Activated CD4-positive, alpha-beta memory T cell treated with anti-CD3 and anti-CD28 coated beads, Interleukin-2, amount 10 ng/mL, durations not matched to agents 7 days and 5 days (primary cell): ENCODE measurements at places on chromosomes 12 and 14. TPM values are rescaled to one million over a fixed set of nuclear protein-coding genes. Genes with fewer than 3 reads are reported as not detected.

The TMEM132C gene
- total RNA-seq, result not detected

The DPPA3 gene
- not detected for total RNA-seq

The EGLN3 gene
- 10.9 TPM for total RNA-seq

The IGF1 gene
- total RNA-seq, result 0.86 TPM

The TCTN2 gene
- total RNA-seq, result 3.6 TPM

DNA sequence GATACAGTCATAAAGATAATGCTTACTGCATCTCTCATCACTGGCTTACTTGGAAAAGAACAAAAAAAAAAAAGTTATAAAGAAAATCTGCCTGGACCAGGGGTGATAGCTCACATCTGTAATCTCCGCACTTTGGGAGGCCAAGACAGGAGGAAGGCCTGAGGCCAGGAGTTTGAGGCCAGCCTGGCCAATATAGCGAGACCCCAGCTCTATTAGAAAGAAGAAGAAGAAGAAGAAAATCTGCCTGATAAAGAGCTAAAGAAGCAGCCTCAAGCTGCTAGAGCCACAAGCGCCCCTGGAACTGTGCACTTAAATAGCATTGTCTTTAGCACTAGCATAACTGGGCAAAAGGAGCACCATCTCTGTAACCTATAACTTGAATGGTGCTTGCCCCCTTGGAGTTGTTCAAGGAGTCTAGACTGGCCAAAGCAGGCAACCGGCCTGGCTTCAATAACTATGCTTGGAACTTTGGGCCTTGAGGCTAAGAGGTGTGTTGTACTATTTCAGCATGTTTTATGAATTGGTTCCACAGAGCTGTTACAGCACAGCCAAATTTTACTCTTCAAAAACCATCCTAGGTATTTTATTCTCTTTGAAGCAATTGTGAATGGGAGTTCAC, 53.2 kb downstream of the SINHCAF start:
- H3K27ac ChIP-seq, result no peak overlapping the region
- DNase-seq, result no peak
- H3K4me3 ChIP-seq, result no peak overlapping the region
- H3K4me1 ChIP-seq, result no peaks in the 10 kb centered on the region

- H3K4me3 ChIP-seq, result no peak overlapping the region
- H3K36me3 ChIP-seq, result no peaks in the 10 kb centered on the region
- DNase-seq, result no peak
- H3K4me1 ChIP-seq, result no peaks in the 10 kb centered on the region
- H3K27ac ChIP-seq, result no peak overlapping the region
Measured at GRCh38 chr14:39469094-39469710, 37.0 kb upstream of the FBXO33 start.

DNA sequence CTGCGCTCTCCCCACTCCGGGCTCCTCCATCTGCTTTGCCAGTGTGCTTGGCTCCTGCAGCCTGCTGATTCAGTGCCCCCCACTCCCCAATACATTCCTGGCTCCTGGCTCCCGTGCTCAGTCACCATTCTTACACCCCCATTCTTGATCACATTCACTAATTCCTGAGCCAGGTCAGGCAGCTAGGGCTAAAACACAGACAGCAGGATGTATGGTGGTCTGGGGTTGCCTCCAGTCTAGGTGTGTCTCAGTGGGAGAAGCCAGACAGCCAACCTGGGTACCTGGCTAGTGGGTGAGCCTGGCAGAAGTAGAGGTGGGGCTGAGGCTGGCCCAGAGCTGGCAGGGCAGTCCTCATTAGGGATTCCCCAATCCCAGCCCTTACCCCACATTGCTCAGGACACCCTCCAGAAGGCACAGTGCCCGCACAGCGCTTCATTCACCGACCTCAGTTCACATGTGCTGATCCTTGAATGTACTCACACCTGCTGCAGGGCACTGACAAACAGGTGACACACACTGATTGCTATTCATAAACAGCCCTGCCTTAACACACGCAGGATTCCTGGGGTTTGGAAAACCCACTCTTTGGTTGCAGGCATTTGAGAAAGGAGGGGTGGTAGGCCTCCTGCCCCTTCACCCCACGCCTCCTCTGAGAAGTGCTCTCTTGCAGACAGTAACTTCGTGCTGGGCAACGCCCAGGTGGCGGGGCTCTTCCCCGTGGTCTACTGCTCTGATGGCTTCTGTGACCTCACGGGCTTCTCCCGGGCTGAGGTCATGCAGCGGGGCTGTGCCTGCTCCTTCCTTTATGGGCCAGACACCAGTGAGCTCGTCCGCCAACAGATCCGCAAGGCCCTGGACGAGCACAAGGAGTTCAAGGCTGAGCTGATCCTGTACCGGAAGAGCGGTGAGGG, 1.7 kb downstream of the KCNH3 start:
- H3K4me3 ChIP-seq, result peak overlapping the region; percentile 45
- no peak for DNase-seq
- peaks cover 26% of the 10 kb centered on the region for H3K4me1 ChIP-seq
- no peaks in the 10 kb centered on the region for H3K36me3 ChIP-seq
- peaks cover 53% of the 10 kb centered on the region for H3K27me3 ChIP-seq
- H3K27ac ChIP-seq, result no peak overlapping the region

DNA sequence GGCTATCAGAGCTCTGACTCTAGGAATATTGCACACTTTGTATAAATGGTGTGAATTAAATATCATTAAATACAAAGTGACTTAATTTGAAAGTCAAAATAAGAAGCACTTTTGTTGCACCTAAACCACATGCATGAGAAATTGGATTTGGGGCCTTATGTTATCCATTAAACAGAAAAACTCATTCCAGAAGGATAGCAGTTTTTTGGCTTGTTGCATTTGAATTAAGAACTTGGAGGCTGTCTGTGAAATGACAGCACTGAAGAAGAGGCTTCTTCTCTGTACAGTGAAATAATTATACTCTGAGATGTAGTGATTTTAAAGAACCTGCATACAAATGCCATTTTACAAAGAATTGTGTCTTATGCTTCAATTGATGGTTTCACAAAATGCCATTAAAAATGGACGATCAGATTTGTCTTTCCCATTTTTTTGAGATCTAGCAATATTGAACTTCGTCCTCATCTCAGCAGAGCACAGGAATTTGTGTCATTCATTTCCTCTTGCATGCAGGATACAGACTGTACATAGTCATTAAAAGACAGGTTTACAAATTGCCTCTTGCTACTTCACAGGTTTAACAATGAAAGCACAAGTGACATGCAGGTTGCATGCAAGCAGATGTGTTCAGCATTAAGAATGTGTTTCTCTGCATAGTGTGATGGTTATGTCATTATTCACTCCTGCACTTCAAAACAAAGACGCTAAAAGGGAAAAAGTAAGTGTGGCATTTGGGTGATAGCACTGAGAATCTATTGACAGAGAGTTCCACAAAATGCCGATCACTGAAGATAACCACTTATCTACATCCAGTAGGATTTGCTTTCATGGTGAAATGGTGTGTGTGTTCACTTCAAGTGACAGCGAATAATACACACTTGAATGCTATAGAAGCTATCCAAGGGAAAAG, 35.9 kb upstream of the PYGL start:
- no peak overlapping the region for H3K27ac ChIP-seq
- H3K36me3 ChIP-seq, result no peaks in the 10 kb centered on the region
- DNase-seq, result no peak
- peaks cover 7% of the 10 kb centered on the region for H3K27me3 ChIP-seq
- no peak overlapping the region for H3K4me3 ChIP-seq

DNA sequence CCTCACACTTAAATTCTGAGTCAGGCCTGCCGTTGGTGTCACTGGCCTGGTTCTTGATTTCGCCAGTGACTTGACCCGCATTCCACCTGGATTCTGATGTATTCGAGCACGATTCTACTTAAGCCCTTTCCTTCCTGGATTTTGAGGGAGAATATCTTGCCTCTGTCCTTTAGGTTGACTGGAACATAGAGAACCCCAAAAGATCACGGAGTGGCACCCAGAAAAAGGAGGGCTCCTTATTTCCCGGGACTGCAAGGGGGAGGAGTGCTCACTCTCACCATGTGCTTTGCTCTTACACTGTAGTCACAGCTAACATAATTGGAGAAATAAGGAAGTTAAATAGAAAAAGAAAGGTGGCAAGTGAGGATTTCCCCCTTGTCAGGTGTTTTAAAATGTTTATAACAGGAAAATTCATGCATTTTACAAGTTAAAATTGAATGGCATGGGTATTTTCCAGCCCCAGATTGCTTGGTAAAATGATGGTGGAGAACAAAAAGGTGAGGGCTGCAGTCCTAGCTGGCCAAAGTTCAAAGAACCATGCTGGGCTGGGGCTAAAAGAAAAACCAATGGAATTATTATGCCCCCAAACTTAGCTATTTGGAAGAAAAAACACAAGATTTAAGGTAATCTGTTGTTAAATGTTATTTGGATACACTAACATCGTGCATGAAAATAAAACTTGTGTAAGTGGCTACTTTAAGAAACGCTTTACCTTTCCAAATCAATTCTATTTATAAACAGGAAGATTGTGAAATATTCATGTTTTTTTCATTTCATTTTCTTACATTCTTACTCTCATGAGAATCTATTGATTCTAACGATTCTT, 8.9 kb downstream of the FOXA1 start:
- H3K4me3 ChIP-seq, result no peak overlapping the region
- DNase-seq, result no peak
- H3K27ac ChIP-seq, result no peak overlapping the region
- peaks cover 8% of the 10 kb centered on the region for H3K36me3 ChIP-seq

GRCh38 chr14:23405516-23406025, 2.5 kb downstream of the MYH6 start:
- H3K4me1 ChIP-seq, result peaks cover 1% of the 10 kb centered on the region
- H3K4me3 ChIP-seq, result no peak overlapping the region
- H3K27me3 ChIP-seq, result peaks cover 2% of the 10 kb centered on the region
- H3K27ac ChIP-seq, result no peak overlapping the region

DNA sequence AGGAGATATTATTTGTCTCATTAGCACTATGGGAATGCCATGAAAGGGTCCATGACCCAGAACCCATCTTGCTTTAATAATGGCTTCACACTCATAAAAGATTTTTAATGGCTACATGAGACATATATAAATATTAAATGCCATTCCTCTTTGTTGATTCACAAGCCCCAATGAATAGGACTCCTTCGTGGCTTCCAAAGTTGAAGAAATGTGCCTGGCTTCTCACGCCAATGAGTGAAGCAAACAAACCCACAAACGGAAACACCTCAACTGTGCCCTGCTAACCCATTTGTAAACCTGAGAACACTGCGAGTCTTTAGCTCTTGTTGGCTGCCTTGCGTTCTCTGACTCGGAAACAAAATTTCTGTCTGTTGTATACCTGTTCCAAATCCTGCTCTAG, 381.7 kb upstream of the DDHD1 start:
- no peaks in the 10 kb centered on the region for H3K27me3 ChIP-seq
- DNase-seq, result no peak
- no peak overlapping the region for H3K4me3 ChIP-seq
- H3K4me1 ChIP-seq, result no peaks in the 10 kb centered on the region
- H3K27ac ChIP-seq, result no peak overlapping the region

DNA sequence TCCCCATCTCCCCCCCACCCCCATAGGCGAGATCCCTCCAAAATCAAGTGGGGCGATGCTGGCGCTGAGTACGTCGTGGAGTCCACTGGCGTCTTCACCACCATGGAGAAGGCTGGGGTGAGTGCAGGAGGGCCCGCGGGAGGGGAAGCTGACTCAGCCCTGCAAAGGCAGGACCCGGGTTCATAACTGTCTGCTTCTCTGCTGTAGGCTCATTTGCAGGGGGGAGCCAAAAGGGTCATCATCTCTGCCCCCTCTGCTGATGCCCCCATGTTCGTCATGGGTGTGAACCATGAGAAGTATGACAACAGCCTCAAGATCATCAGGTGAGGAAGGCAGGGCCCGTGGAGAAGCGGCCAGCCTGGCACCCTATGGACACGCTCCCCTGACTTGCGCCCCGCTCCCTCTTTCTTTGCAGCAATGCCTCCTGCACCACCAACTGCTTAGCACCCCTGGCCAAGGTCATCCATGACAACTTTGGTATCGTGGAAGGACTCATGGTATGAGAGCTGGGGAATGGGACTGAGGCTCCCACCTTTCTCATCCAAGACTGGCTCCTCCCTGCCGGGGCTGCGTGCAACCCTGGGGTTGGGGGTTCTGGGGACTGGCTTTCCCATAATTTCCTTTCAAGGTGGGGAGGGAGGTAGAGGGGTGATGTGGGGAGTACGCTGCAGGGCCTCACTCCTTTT, 2.7 kb downstream of the GAPDH start:
- peak overlapping the region; percentile 97 for H3K27ac ChIP-seq
- peak overlapping the region; percentile 96 for H3K4me3 ChIP-seq
- peak; percentile 33 for DNase-seq
- H3K4me1 ChIP-seq, result peaks cover 73% of the 10 kb centered on the region
- peaks cover 81% of the 10 kb centered on the region for H3K36me3 ChIP-seq

- peaks cover 79% of the 10 kb centered on the region for H3K36me3 ChIP-seq
- peaks cover 39% of the 10 kb centered on the region for H3K4me1 ChIP-seq
- H3K27me3 ChIP-seq, result no peaks in the 10 kb centered on the region
- H3K4me3 ChIP-seq, result no peak overlapping the region
- H3K27ac ChIP-seq, result peak overlapping the region; percentile 5
- DNase-seq, result peak; percentile 16
Measured at GRCh38 chr14:94051115-94051514, 25.0 kb downstream of the OTUB2 start.

DNA sequence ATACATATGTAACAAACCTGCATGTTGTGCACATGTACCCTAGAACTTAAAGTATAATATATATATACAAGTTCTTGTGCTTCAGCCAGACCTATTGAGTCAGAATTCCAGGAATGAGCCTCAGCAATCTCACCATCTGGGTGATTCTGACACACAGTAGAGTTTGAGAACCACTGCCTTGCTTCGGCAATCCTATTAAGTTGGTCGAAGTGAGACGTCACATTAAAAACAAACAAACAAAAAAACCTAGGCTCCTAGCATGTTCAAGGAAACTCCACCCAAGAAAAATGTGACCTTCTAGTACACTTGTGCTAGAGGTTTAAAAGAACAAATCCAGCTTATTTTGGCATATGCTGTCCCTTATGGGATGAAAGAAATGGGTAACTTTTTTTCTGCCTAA, 115.8 kb downstream of the SINHCAF start:
- H3K36me3 ChIP-seq, result no peaks in the 10 kb centered on the region
- no peak overlapping the region for H3K4me3 ChIP-seq
- no peak for DNase-seq
- no peak overlapping the region for H3K27ac ChIP-seq

DNA sequence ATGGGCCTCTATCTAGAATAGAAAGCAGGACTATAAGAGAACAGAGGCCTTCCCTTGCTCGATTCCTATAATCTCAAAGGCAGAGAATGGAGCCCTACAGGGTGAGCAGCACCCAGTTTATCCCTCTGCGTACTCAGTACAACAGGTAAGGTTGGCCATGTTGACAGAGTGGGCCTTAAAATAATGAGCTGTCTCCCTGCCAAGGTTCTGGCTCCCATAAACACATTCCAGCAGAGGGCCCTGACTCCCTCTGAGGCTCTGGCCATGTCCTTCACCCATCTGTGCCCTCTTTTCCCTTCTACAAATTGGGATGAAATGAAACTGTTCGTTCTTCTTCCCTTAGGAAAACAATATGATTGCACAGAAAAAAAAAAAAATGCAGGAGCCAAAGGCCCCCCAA, 16.9 kb upstream of the PNMA1 start:
- no peaks in the 10 kb centered on the region for H3K27me3 ChIP-seq
- H3K4me3 ChIP-seq, result no peak overlapping the region
- no peak for DNase-seq
- H3K4me1 ChIP-seq, result peaks cover 32% of the 10 kb centered on the region
- H3K27ac ChIP-seq, result no peak overlapping the region
